ENCODE measurements at places on chromosomes 4 and X.

GRCh38 chr4:48962636-48963035, 23.4 kb upstream of the CWH43 start:
- no peak for DNase-seq

- DNase-seq, result no peak
Measured at GRCh38 chrX:83077606-83078005, 430.5 kb upstream of the POU3F4 start.

DNA sequence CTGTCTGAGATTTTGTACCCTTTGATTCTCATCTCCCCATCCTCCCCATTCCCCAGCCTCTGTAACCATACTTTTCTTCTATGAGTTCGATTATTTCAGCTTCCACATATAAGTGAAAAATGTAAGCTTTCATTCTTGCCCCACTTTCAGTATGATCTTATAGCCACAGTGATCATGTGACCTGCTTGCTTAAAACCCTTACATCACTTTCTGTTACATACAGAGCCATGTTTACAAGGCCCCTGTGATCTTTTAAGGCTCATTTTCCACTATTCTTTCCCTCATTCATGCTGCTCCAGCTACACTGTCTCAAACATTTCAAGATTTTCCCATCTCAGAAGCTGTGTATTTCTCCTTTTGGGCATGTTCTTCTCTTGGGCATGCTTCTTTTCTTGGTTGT, 147.7 kb downstream of the DCK start:
- no peak for DNase-seq

GRCh38 chr4:54840992-54841768, 183.4 kb downstream of the KIT start:
- no peak for DNase-seq

DNA sequence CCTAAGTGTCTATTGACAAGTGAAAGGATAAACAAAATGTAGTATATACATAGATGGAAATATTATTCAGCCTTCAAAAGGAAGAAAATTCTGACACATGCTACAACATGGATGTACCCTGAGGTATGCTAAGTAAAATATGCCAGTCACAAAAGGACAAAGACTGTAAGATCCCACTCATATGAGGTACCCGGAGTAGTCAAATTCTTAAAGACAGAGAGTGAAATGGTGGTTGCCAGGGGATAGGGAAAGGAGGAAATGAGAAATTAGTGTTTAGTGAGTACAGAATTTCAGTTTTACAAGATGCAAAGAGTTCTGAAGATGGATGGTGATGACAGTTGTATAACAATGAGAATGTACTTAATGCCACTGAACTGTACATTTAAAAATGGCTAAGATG, 102.3 kb upstream of the NAP1L5 start:
- DNase-seq, result no peak

DNA sequence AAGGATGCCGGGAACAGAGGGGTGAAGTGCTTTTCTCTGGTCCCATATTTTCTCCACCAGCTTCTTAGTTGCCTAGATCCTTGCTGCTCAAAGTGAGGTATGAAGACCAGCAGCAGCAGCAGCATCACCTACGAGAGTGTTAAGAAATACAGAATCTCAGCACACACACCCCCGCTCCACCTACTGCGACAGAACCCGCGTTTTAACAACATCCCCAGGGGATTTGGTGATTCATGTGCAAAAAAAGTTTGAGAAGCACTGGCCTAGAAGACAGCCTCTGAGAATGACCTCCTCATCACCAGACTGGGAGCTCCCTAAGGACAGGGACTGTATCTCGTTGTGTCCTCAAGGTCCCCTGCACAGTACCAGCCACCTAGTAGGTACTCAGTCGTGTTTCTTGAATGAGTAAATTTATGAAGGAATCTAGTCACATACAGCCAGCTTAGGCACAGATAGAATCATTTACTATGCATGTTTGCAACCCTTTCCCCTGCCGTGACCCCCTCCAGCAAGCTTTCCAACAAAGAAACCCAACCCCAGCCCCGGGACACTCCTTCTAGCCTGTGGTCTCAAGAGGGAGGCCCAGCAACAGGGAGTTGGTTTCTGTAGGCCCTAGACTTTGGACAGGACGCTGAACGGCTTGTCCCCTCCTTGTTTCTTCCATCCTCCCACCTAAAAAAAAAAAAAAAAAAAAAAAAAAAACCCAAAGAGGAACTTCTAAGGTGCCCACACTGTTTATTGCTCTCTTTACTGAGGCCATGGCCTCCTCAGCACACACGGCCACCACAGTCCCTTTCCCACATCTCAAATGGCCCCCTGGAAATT, 21.5 kb downstream of the RTL5 start:
- no peak for DNase-seq

- DNase-seq, result no peak
Measured at GRCh38 chrX:12526306-12526705, 264.9 kb upstream of the PRPS2 start.

- no peak for DNase-seq
Measured at GRCh38 chr4:4735870-4736269, 123.6 kb upstream of the MSX1 start.

DNA sequence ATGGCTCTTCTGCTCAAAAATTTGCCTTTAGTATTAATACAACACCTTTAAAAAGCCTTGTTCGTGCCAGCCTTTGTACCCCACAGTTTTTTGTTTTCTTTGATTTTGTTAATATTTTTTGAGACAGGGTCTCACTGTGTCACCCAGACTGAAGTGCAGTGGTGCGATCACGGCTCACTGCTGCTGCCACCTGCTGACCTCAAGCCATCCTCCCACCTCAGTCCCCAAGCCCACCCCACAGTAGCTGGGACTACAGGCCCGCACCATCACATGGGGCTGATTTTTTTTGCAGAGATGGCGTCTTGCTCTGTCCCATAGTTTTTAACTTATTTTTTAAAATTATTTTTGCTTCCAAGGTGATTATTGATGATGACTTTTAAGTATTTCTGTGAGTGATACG, 134.0 kb downstream of the HTR2C start:
- no peak for DNase-seq

DNA sequence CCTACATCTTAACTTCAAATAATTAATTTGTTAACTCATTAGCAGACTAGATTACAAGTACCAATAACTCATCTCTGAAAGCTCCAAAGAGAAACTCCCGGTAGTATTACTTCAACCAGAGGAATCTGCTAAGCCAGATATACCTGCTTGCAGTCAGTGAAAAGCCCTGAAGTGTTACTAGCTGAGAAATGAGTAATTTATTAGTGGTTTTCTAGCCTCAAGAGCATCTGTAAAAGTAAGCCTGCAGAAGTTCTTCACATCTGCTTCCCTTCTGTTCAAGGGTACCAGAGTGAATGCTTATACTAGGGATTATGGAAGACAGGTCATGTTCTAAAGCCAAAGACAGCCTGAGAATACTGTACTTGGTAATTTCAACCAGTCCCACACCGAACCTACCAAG, 34.7 kb downstream of the IRS4 start:
- no peak for DNase-seq

DNA sequence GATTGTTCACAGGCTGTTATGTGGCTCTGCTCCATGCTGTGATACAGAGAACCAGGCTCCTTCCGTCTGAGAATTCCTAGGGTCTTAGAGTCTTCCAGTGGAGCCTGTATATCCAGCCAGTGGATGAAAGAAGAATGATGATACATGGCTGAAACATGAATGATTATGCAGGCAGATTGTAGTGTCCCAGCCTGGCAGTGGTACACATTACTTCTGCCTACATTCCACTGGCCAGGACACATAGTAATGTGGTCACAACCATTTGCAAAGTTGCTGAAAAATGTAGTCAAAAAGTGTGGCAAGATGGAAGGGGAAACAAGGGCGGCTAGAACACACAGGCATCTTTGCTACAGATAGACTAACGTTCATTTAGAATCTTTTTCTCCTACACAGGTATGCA, 4.5 kb upstream of the GBA3 start:
- DNase-seq, result no peak

DNA sequence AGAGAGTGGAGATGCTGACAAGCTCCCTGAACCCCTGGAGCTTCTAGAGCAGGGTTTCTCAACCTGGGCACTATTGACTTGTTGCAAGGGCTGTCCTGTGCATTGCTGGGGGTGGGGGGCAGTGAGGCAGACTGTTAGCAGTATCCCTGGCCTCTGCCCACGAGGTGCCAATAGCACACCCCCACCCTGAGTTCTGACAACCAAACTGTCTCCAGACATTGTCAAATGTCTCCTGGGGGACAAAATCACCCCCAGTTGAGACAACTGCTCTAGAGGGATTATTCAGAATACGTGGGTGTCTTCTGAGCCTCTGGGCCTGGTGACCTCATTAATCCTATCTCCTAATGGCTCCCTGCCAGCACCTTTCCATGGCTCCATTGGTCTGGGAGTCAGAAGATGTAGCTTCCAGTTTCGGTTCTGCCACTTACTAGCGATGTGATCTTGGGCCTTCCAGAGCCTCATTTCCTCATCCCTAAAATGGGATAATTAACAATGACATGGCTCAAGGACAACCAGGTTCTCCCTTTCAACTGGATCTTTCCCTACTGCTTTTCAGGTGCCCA, 17.6 kb upstream of the PJA1 start:
- no peak for DNase-seq

- peak; percentile 9 for DNase-seq
Measured at GRCh38 chr4:1008840-1009541, 2.4 kb upstream of the FGFRL1 start.

DNA sequence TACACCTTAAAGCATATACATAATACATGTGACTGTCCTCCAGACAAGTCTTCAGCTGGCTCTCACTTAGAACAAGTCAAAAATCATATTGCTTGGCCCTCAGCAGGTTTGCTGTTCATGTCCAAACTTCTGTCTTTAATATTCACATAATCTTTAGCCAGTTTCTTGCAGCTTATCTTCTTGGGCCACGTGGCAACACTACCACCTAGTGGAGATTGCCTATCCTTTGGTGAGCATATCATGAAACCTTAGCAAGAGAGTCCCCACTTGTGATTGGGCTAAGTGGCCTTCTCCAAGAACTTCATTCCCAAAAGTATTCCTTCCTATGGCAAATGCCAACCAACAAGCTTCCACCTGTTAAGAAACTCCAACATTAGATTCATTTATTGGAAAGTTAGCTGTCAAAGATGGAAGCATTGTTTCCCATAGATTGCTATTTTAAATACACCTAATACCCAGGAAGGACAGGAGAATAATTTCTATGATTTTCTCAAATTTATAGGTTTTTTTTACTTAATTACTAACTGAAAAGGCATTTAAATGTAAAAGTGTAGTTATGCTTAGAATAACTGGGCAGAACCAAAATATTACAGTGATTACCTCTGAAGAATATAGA, 231.9 kb upstream of the INTU start:
- no peak for DNase-seq

DNA sequence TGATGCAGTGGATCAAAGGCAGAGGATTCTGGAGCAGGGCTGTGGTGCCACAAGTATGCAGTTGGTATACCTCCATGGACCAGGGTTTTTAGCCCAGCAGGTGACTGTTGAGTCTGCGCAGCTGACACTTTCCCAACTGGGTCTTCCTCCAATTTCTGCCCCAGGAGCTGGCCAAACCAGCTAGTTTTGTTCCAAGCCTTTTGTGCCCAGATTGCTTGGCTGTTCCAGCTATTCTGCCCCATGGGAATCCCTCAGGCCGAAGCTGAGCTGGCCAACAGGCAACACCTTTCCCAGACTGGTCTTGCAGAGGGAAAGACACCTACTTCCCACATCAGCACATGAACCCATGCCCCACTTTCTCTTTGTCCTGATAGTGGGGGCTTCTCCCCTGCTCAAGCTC, 22.8 kb upstream of the ANKRD17 start:
- no peak for DNase-seq

- no peak for DNase-seq
Measured at GRCh38 chr4:185384930-185385331, 10.8 kb downstream of the LRP2BP start.

GRCh38 chr4:165199722-165200121, 7.6 kb upstream of the KLHL2 start:
- DNase-seq, result no peak

DNA sequence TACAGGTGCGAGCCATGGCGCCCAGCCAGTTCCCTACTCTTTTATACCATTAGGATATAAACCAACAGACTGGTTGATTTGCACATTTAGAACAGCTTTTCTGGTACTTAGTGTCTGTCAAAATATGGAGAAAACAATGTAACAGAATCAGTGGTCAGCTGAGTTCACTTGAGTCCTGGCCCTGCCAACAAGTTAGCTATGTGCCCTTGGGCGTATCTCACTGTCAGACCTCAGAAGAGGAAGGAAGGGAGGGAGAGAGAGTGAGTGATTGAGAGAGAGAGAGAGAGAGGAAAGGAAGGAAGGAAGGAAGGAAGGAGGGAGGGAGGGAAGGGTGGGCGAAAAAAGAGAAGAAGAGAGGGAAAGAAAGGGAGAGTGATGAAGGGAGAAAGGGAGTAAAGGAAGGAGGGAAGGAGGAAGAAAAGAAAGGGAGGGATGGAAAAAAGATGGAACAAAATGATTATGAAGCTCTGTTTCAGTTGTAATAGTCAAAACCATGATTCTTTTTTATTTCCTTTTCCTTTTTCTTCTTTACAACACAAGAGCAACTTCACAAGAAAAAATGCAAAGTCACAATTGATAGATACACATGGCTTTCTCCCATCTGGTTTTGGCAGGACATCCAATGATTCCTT, 55.7 kb upstream of the PDGFRA start:
- DNase-seq, result no peak

- DNase-seq, result no peak
Measured at GRCh38 chr4:139669890-139670289, 4.3 kb downstream of the MGST2 start.

DNA sequence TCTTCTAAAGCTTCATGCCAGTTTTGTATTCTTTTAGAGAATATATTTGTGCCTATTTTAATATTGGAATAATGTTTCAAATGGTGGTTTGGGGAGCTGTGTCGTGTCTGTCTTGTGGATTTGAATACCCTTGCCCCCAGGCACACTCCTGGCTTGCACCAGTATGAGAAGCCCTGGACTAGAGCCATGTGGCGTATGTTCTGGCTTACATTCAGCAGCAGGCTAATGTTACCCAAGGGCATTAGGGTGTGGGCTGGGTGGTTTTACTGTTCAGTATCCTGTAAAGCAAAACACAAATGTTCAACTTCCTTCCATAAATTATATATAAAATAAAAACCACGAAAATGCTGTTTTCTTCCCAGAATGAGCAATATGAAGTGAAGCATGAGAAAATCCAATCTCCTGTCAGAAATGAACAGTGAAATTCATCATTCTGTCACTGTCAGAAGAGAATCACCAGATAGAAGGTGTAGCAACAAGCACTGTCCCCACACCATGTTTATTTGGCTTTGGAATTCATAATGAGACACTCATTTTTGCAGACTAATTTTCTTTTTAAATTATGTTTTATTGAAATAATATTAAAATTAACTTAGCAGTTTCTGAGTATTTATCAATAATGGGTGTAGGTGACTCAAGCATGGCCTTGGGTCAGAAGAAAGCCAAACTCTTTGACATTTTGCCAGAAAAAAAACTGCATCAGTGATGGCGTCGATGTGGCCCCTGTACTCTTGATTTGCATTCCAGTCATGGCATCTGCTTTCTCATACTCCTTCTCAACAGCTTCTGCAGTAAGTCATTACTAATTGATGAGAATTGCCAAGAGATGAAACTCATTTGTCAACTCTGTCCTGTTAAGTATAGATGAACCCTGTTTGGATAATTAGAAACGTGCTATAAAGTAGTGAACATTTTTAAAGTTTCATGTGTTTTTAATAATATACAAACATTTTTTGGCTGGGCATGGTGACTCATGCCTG, 43.8 kb downstream of the WWC2 start:
- no peak for DNase-seq

GRCh38 chr4:185028625-185029024, 10.3 kb downstream of the HELT start:
- no peak for DNase-seq

All from CD4-positive, alpha-beta T cell treated with Interleukin-4 for 4 hours (primary cell).